ENCODE measurements at places on chromosomes 7 and 10.

- no peak for DNase-seq
These were observed 18.6 kb downstream of the MINDY3 start for GRCh38 chr10:15841696-15842095.

DNA sequence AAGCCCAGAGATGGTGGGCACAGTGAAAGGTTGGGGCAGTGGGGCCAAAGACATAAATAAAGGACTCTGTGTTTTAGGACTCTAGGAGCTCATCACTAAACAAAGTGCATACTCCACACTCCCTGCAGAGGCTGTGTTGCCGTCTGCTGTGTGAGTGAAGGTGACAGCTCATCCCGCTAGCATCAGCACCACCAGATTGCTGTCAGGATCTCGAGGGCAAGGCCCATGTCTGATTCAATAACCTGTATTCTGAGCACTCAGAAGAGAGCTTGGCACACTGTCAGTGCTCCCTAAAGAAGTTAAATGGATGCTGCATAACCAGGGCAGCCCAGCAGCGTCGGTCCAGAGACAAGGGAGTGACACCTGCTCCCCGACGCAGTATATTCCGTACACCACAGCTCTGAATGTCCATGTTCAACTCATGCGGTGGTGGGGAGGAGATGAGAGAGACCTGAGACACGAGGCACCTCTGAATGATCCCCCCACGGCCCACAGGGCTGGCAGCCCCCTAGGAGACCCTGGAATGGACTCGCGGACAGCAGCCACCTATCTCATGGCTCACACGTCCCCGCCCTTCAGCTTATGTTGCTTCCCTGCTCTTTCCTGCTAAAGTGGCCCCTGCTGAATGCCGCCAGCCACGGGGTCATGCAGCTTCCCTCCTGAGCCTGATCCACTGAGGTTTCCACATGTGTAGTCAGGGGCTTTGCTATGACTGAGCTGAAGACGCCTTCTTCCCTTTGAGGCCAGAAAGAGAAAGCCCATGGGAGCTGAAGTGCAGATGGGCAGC, 132.7 kb upstream of the KCNMA1 start:
- no peak for DNase-seq

- no peak for DNase-seq
These were observed 353 bp downstream of the EPHB6 start for GRCh38 chr7:142855114-142855743.

DNA sequence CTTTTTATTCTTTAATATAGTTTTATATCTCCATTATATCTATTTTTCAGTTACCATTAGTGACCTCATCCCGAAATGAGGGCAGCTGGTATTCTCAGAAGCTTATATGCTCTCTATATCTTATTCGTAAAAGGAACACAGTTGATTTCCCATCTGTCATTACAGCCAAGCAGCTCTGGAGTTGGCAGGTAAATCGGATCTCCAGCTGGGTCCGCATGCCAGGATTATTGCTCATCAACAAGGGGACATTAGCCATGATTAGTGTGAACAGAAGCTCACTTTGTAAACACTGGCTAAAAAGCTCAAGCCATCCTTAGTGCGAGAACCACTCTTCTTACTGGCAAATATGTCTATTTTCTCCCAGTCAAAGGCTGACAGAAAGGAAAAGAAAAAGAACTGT, 180.3 kb downstream of the NPSR1 start:
- no peak for DNase-seq

DNA sequence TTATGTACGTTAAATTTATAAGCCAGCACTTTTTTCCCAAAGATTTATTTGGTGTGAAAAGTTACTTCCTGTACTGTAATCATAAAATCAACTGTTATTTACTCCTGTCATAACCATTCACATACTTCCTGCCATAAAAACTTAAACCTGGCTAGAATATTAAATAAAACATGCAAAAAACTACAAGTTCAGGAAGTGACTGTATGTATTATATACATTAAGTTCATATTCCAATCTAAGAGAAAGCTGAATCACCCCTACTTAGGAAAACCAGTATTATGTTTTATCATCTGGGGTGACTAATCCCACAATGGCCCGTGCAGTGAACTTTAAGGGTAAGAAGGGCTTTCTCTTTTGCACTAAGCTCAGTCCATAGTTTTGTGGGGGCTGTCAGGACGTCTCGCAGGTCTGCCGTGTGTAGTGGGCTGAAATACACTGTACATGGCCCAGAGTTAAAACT, 183.7 kb upstream of the KLF14 start:
- no peak for DNase-seq

GRCh38 chr10:36381748-36382147, 739.7 kb upstream of the FZD8 start:
- DNase-seq, result no peak

- DNase-seq, result no peak
These were observed 168.4 kb upstream of the DKK1 start for GRCh38 chr10:52145636-52146035.

GRCh38 chr10:43928425-43928968, 279.8 kb upstream of the ZNF32 start:
- no peak for DNase-seq

- DNase-seq, result no peak
These were observed 1.9 kb downstream of the GRID1 start for GRCh38 chr10:86364491-86365345.

DNA sequence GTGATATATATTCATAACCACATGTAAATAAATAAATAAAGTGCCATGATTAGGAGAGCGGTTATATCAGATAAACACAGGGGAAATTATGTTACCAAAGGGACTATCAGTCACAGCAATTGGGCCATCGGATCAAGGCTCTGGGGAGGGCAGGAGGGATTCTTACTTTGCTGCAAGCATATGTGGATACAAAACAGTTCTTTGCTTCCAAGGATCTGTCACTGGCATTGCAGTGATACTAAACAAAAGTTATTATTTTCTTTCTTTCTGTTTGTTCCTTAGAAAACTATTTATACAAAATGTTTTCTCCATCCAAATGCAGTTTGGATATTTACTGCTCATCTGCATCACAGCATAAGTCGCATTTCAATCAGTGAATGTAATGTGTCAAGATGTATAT, 188.4 kb upstream of the MGMT start:
- DNase-seq, result no peak

DNA sequence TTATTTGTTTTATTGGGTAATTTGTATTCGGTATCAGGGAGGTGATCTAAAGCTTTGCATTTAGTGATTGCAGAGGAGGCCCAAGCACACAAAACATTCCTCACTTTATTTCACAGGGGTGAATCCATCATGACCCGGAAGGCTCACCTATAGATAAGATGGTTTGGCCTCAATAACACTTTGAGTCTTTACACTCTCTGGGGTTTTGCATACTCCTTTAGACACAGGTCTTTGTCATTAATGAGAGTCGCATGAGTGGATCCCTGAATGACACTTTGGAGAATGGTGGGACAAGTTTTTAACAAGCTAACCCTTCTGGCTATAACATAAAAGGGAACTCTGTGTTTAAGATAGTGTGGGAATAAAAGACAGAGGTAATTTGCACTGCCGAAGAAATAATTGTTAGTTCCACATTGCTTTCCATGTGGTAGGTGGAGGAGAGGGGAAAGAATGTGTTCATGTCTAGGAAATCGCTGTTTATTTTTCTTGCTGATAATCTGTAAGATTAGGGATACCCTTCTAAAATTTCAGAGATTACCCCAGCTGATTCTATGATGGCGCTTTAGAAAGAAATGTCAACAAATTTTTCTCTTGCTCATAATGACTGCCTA, 455.8 kb downstream of the TFEC start:
- DNase-seq, result no peak

GRCh38 chr7:130142654-130143333, 62.4 kb downstream of the TMEM209 start:
- DNase-seq, result no peak

DNA sequence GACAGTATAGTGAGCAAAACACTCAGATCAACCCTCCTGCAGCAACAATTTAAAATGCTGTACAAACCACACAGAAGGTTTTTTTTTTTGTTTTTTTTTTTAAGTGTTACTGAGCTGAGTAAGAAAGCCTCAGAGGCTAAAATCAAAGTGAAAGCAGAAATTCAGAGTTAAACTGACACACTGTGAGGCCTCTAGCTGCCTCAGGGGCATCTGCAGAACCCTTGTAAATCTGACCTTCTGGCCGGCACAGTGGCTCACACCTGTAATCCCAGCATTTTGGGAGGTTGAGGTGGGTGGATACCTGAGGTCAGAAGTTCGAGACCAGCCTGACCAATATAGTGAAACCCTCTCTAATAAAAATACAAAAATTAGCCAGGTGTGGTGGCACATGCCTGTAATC, 7.4 kb upstream of the GNA12 start:
- DNase-seq, result no peak

GRCh38 chr10:30645340-30645827, 15.8 kb upstream of the LYZL2 start:
- DNase-seq, result peak; percentile 69

DNA sequence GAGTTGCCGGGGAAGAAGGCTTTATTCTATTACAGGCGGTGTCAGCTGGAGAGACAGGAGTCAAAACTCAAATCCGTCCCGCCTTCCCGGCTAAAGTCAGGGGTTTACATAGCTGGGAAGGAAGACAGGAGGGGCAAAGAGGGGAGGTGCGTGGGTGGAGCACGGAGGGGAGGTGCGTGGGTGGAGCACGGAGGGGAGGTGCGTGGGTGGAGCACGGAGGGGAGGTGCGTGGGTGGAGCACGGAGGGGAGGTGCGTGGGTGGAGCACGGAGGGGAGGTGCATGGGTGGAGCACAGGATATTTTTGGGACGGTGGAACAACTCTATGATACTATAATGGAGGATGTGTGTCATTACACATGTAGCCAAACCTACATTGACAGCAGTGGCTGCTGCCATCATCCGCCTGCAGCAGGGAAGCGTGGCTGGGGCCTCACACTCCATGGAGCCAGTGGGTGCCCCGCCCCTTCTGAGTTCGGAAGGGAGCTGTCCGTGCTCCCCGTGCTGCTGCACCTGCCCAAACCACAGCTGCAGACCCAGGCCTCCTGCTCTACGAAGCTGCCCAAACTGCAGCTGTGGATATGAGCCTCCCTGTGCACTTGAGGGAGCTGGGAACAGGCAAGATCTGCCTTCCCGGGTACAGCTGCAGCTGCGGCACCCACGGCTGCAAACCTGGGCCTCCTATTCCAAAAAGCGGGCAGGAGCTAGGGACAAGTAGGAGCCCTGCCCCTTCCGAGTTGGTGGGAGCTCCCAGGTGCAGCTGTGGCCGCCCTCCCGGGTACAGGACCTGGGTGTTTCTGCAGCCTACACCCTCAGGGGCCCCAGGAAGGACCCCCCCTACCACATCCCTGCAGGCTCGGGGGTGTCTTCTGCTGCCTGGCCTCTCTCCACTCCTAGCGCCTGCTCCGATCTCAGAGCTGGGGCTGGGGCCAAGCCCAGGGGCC, 119.4 kb downstream of the DYNC2I1 start:
- DNase-seq, result no peak
